Activated CD4-positive, alpha-beta memory T cell treated with anti-CD3 and anti-CD28 coated beads, Interleukin-2, amount 10 ng/mL, durations not matched to agents 7 days and 5 days (primary cell): ENCODE measurements at places on chromosomes 12 and 14. TPM values are rescaled to one million over a fixed set of nuclear protein-coding genes. Genes with fewer than 3 reads are reported as not detected.
A peak's percentile ranks its signal among the peaks of the same experiment; 100 is the strongest.

DNA sequence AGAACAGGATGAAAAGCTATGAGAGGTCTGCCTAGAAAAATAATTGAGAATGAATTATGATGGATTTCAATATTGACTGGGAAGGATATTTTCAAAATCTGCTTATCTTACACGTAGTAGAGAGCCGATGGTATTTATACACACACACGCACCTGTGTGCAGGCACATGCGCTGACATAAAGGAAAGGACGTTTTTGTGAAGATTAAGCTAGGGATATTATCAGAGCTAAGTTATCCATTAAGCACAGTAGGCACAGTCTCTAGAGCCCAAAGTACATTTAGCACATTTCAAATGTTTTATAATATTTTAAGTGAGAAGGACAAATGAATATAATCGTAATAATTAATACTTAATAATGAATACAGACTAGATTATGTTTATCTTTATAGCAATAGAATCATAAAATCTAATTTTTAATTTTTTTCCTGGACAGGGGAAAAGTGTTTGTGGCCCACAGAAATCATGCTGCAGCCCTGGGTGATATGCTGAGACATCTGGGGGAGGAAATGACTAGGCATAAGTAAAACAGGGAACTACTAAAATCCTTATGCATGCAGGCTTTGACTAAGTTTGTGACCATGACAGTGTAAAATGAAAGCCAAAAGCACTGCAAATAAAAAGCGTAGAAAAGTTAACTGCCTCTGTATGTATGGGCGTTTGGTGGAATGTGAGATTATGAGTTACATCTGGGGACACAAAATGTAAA, 146.1 kb downstream of the KITLG start:
- DNase-seq: no peak

DNA sequence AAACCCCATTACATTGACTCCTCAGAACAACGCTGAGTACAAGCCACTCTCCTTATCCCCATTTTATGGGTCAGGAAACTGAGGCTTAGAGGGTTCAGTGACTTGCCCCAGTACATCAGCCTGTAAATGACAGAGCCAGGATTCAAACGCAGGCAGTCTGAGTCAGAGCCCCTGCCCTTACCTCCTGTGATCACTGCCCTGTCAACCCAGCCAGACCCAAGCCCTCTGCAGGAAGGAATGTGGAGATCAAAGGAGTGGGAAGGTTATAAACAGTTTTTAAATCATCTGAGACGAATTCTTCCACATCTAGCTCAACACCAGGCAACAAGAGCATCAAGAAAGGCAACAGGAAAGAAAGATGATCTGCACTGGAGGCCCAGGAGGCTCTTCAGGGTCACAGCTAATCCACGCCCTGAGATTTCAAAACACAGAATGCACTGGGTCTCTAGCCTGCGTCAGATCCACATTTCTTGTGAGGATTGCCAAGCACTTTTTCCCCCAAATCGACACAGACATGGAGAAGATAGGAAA, 38.5 kb downstream of the SPTB start:
- DNase-seq: no peak

DNA sequence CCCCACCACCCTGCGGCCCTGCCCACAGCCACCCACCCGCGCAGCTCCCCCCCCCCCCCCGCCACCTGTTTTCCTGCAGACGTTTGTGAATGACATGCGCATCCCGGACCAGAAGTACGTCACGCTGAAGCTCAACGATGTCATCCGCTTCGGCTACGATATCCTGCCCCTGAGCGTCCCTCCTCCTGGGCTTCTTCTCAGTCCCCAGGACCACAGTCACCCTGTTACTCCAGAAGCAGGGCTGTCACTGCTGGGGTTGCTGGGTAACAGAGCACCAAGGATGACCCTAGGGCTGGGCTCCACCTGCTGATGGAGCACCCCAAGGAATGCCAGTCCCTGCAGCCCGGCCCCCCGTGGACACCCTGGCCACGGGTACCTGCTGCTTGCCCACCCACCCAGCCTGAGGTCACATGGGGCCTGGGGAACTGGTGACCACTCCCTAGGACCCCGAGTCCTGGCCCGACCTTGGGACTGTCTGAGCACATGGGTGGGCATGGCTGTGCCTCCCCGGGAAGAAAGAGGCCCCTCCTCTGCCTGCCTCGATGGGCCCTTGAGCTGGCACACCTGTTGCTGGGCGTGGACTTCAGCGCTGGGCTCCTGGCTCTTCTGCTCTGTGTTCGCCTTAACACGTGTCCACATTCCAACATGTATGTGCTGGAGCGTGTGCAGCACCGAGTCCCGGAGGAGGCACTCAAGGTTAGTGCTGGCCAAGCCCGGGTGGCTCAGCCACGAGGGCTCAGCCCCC, 12.9 kb downstream of the CEP170B start:
- no peak for DNase-seq

DNA sequence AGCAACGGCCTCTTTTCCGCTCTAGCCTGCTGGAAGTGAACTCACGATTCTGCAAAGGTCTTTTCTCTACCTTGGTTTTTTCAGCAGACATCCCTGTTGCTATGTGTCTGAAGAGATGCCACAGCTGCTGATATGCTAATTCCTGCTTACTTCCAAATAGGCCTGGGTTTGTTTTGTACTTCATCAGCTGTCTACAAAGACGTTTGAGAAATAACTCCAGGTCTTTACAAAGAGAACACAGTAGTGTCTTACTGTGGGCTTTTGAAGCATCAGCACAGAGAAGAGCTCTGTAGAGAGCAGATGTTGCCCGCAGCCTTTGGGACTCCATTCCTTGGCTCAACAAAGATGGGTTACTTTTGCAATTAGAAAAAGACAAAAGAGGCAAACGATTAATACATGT, 1366.5 kb downstream of the AACS start:
- DNase-seq: no peak

- DNase-seq: no peak
These were observed 47.7 kb downstream of the CYP46A1 start for GRCh38 chr14:99731547-99732435.

GRCh38 chr14:89425931-89426330, 8.9 kb upstream of the FOXN3 start:
- no peak for DNase-seq

DNA sequence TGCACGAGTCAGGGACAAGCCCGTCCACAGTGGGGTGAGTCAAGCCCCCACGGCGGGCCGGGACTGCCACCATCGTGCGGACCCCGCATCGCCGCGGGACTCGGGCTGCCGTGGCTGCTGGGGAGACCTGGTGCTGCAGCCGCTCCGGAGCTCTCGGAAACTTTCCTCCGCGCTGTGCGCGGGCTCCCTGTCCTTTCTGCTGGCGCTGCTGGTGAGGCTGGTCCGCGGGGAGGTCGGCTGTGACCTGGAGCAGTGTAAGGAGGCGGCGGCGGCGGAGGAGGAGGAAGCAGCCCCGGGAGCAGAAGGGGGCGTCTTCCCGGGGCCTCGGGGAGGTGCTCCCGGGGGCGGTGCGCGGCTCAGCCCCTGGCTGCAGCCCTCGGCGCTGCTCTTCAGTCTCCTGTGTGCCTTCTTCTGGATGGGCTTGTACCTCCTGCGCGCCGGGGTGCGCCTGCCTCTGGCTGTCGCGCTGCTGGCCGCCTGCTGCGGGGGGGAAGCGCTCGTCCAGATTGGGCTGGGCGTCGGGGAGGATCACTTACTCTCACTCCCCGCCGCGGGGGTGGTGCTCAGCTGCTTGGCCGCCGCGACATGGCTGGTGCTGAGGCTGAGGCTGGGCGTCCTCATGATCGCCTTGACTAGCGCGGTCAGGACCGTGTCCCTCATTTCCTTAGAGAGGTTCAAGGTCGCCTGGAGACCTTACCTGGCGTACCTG, 1.1 kb downstream of the PDE3A start:
- no peak for DNase-seq

- no peak for DNase-seq
These were observed 22.7 kb downstream of the PLEK2 start for GRCh38 chr14:67389275-67389674.

DNA sequence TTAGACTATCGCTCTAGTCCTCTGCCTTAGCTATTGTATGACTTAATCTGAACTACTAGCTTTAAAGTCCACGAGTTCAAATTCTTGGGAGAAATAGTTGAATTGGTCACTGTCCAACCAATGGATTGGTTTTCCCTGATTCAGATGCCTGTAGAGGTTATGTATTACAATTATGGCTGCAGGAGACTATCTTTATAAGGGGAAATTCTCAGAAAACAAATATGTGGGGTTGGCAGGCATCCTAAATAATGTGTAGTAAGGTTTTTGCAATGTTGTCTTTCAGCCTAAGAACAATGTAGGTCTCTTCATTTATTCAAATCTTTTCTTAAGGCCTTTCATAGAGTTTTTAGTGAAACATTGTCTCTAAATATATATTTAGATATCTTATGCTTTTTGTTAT, 26.9 kb downstream of the MYRFL start:
- DNase-seq: no peak

DNA sequence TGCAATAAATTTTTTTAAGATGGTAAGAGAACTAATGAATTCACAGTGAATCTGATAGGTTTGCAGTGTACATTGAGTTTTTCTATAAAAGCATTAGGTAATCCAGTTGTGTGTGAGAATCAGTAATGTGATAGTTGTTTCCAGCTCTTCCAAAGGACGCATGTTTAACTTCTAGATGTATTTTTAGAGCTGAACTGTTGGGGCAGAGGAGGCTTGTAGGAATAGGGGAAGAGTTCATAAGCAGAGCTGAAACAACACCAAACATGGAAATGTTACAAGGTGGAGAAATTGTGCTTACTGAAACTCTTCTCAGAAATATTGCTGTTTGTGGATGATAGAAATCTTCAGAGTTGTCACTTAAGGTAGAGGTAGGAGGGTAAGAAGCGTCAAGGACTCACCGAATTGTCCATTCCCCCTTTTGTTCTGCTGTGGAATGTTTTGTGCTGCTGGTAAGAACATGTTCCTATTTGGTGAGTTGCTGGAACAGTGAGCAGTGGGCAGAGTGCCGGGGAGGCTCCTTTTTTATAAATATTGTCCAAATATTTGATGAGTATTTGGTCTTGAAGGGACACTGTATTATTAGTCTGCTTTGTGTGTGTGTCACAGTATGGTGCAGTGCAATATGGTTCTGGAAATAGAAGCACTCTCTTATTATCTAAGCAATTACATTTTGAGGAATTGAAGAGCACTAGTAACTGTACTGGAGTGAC, 76.7 kb downstream of the ANO6 start:
- DNase-seq: no peak

DNA sequence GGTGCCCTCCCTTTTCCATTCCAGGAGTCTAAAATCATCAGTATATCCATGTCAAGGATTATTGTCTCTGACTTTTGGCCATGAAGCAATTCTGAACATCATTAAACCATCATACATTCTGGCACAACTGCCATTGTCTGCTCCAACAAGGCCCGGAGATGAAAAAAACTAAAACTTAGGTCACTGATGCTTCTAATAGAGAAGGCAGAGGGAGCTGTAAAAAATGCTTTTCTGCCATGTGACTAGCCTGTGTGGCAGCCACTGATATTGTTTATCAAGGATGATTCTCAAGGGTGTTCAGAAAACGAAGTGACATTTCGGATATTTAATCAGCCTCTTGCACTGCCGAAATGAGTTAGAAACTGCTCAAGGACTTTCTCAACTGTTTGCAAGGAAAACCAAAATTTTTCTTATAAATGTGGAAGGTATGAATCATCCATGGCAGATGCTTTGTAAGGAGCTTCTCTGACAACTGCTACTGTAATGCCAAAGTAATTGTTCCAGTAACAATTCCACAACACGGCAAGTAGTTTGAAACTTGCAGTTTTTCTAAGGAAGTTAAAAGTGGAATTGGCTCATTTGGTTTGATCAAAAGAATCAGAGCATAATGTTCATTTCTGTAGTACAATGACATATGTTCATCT, 1076.5 kb upstream of the FLRT2 start:
- DNase-seq: no peak

DNA sequence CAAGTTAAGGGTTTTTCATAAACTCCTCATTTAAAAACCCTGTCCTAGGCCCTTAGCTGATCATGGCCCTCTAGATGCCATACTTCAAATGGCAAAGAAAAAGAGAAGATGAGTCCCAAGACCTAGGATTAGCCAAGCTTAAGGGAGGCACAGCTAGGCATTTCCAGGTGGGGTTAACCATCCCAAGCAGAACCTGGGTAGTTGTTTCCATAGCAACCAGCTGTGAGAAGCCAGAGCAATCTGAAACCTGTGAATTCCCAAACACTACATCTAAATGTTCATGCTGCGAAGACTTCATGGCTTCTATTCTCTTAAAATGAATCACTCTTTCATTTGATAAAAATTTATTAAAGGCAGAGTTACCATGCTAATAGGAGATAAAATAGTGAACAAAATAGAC, 372.9 kb downstream of the C12orf50 start:
- no peak for DNase-seq

GRCh38 chr14:25358330-25358729, 308.4 kb upstream of the STXBP6 start:
- DNase-seq: no peak

DNA sequence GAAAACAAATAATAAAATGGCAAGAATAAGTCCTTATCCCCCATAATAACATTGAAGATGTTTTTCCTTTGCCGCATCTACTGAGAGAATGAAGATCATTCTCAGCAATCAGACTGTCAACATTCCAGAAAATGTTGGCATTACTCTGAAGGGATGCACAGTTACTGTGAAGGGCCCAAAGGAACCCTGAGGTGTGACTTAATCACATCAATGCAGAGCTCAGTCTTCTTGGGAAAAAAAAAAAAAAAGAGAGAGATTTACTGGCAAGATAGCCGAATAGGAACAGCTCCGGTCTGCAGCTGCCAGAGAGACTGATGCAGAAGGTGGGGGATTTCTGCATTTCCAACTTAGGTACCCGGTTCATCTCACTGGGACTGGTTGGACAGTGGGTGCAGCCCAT, 41.3 kb upstream of the OR6J1 start:
- DNase-seq: no peak

GRCh38 chr12:109999983-110000505, 814 bp downstream of the ANKRD13A start:
- peak; percentile 37 for DNase-seq

DNA sequence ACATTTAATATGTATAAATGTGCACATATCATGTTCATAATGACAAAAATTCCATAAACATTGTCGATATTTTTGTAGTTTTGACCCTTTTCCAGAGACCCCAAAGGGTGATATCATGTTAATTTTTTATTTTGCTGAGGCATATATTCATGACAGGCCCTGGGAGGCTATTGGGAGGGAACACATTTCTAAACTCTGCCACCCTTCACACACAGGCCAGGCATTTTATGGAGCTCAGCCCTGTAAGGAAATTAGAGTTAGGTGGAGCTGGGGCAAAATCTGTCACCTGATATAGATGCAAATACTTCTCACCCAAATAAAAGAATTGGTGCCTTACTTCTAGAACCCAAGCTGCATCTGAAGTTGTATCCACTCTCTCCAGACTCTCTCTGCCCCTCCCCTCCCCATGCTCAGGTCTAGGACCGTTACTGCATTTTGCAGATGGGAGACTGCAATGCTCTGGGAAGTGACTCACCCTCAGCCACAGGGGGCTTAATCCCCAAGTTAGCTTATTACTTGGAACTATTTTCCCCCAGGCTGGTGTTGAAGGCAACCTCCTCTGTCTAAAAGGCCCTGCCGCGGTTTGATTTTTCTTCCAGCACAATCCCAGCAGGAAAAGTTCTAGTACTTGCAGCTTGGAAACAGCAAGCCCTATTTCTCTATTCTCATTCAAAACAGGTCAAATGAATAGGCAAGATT, 238.9 kb downstream of the EMP1 start:
- no peak for DNase-seq

Gene HECTD1
- total RNA-seq: 85.1 TPM

Gene RASSF8
- total RNA-seq: 0.65 TPM

Gene ANHX
- not detected for total RNA-seq

Gene SLC7A7
- 0.38 TPM for total RNA-seq
